ENCODE measurements at places on chromosomes 11 and 22.

GRCh38 chr11:117479372-117479771 is 151.7 kb downstream of the CEP164 start:
- DNase-seq: no peak

- DNase-seq: no peak
These were observed 27.7 kb upstream of the ETS1 start for GRCh38 chr11:128615076-128615475.

DNA sequence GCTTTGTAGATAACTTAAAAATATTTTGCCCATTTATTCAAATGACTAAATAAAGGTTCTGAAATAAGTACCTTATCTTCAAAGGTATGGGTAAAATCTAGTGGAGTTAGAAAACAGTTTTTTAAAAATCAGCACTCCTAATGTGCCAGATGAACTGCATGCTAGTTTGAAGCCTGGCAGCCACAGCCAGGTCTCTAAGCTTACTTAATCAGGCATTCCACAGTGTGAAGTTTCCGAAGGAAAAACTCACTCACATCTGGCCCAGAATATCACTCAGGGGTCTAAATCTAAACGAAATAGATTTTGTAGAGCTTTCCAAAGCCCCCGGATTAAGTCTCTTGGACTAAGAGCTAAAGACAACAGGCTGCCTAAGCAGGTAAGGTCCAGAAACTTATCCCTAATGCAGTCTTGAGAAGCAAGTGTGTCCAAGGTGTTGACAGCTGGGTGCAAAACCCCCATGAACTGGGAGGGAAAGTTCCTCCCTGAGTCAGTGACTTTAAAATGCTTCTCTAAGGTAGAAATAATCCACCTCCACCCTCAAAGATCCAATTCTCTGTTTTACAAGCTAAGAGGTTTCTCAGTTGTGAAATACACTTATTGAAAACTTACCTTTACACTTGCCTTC is 157.6 kb downstream of the FCHSD2 start:
- DNase-seq: no peak

- no peak for DNase-seq
These were observed 281.2 kb downstream of the CADM1 start for GRCh38 chr11:115222863-115223530.

GRCh38 chr11:132901638-132902471 is 630.4 kb downstream of the OPCML start:
- no peak for DNase-seq

GRCh38 chr11:7251836-7252682 is at the start of gene SYT9:
SYT9 (plus strand) TSS chr11:7251904; CDS start chr11:7252187, 283 bp downstream.
- peak; percentile 17 for DNase-seq

DNA sequence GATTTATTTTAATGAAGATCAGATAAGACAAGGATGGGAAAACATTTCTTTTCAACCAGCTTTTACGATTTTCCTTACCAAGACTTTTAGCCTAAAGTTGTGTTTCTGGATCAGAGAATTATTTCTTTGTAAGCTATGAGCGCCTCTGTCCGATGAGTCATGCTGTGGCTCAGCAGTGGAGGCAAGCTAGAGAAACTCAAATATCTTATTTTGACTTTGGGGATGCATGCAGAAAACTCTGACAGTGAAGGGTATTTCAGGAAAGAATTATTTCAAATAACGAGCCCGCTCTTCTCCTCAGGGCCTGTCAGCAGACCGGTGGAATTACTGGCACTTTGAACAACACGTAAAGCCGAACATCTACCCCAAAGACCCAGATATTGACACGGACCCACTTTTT is 77.9 kb upstream of the OR5AK2 start:
- DNase-seq: no peak
